ENCODE measurements at places on chromosomes 2 and 18.
A peak's percentile ranks its signal among the peaks of the same experiment; 100 is the strongest.

GRCh38 chr2:160498137-160498536 lies 4.5 kb upstream of the RBMS1 start:
- no peak for DNase-seq

GRCh38 chr2:191910518-191910917 lies 63.6 kb upstream of the CAVIN2 start:
- DNase-seq, result no peak

DNA sequence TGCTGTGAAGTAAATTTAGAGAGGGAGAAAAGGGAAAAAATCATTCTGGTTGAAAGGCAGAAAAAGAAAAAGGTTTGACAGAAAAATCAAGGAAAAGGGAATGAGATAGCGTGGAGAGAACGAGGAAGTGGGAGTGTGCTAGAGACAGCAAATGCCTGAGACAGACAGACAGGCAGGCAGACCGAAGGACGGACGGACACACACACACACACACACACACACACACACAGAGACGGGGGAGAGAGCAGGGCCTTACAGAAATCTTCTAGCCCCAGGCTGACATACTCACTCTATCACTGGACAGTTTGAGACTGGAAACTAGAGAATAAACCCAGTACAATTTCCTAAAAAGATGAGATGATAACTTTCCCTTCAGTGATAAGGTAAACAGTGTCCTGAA lies 238.4 kb downstream of the ZNF521 start:
- no peak for DNase-seq

GRCh38 chr2:233354500-233354924 lies 218 bp downstream of the DGKD start:
- DNase-seq, result no peak

DNA sequence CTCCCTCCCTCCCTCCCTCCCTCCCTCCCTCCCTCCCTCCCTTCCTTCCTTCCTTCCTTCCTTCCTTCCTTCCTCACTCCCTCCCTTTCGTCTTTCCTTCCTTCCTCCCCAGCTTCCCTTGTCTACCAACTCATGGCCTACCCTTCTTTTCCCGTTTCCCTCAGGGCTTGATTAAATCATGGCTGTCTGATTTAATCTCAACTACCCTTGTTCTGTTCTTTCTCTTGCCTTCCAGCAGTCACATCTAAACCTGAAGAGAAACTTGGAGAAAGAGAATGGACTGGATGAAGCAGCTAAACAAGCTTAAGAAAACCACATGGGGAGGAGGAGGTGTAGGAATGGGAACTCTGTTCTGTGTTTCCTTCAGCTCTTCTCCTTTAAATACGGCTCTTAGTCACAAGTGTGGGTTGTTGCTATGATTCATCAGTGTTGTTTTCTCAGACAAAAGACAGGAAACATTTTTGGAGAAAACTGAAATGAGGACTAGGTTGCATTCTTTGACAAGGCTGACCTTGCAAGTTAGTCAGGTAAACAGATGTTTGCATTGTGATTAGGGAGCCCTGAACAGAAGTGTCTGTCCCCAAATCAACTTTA lies 177.9 kb downstream of the LRRTM1 start:
- no peak for DNase-seq

- DNase-seq, result no peak
These were observed 40.3 kb upstream of the AFF3 start for GRCh38 chr2:100182494-100183361.

GRCh38 chr2:180554330-180554729 lies 426.1 kb upstream of the UBE2E3 start:
- no peak for DNase-seq

DNA sequence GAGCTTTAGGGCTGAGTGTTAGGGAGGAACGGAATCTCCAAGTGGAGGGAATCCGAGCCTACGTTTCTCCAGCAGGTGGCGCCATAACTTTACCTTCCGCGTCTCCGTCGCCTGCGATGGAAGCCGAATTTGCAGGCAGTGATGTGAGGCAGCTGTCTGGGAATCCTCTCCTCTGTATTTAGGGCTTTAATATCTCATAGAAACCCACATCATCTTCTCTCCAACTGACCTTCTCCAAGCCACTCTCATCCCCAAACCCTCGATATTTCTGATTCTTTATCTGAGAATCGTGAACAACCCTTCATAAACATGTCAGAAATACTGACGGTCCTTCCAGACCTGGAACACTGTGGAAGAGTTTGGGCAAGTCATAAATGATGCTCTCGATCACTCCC lies 27.5 kb downstream of the SIX2 start:
- no peak for DNase-seq

DNA sequence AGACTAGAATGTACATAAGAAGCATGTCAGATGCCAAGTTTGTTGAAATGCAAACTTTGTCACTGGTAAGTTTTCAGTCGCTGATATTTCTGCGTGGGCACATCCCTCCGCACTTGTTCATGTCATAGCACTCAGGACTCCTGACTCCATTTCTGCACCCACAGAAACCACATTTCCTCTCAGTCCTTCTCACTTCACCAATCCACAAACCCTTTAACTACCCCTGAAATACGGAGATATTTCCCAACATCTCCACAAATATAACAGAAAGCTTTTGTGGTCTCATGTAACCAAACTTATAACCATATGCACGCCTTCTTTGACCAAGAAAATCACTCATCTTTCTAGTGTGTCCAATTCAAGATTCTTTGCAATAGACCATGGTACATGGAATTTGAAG lies 276.9 kb upstream of the ERBB4 start:
- no peak for DNase-seq

GRCh38 chr2:172381275-172382027 lies 45.9 kb upstream of the ITGA6 start:
- no peak for DNase-seq

DNA sequence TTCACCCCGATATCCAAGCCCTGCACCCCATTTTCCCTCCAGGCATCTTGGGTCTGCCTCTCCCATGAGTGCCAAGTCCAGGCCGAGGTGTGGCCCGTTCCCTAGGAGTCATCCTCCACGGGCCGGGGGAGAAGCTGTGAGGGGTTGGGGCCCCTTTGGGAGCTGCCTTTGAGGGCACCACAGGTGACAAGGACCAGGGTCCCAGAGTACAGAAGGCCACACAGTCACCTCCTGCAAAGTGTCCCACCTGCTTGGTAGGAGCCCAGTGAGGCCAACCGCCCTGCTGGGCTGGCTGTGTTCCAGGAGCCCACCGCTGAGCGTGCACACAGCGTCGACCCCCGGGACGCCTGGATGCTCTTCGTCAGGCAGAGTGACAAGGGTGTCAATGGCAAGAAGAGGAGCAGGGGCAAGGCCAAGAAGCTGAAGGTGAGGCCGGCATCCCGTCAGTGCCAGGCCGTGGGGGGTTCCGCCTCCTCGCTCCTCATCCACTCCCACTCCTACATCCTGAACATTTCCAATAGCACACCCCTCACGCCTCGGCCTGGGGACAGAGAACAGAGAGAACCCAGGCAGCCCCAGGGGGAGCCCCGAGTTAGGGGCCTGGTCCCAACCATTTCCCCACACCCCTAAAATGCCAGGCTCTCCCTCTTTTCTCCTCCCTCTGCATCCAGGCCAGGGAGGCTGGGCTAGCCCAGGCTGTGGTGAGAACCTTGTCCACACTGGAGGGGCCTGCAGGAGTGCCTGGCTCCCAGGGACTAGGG lies 2.7 kb downstream of the ERFE start:
- no peak for DNase-seq

DNA sequence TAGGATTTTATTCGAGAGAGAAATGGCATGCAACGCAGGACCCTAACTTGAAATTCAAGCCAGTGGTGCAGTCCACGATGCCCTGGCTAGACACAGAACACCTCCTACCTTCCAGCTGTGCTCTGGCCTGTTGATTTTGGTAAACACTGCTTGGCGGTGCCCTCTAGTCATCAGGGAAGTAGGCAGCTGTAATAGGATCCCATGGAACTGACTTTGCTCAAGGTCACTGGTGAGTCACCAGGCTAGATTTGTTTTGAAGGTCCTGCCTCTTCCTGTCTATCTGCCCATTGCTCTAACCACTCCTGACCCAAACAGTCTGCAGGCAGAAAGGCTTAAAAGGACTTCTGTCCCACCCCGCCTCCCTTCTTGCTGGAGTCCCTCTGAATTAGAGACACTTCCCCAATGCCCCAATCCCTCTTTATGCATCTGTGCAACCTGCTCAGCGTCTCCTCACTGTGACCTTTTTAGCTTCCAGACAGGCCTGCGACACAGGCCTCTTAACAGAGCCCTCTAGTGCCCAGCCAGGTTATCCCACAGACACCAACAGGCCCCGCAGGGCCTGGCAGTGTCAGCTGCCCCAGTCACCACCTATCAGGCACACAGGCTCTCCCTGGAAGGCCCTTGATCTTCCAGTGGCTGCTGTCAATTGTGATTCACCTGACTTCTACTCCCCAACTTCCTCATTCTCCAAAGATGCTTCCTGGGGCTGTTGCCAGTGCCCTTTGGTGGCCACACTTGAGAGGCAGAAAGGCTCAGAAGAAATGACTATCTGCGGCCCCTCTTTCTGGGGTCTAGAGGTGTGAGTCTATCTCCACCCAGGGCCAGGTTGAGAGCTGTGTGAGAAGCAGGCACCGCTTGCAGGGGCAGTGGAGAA lies 5.2 kb downstream of the TMEM127 start:
- no peak for DNase-seq

- no peak for DNase-seq
These were observed 60.4 kb downstream of the BIN1 start for GRCh38 chr2:127046579-127046978.

DNA sequence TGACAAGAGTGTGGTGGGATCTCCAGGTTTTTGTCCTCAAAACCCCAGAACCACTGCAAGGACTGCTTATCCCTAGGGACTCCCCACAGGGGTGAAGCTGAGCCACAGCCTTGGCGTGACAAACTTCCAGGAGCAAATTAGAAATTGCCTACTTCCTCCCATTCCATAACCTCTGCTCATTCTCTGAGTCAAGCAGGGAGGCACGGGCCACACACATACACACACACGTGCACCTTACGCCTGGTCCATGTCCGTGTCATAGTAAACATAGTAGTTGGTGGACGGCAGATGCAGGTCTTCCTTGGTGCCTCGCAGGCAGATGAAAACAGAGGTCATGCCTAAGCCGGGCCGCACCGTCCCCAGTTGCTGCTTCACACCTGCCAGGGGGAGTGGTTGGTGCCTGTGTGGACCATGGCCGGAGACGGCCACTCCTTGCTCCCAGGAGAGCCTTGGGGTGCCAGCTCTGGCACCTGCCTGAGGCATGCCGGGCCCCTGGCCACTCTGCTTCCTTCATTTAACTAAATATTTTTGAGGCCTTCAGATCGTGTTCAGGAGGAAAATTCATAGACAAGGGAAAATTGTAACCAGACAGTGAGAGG lies 9.9 kb downstream of the RETSAT start:
- no peak for DNase-seq

DNA sequence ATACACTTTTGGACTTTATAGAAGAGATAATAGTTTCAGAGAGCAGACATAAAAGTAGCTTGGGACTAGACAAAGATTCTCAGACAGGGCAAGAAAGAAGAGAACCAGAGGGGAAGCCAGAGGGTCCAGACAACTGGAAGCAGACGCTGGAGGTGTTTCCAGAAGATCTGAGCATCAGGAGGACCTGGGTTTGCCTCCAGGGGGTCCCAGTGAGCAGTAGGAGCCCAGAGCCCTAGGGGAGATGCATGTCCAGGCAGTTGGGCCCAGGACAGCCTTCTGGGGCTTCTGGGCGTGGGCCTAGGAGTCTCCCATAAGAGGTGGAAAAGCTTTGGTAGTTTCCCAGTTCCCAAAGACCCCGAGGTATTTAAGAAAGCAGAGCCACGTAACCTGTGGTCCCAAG lies 251.2 kb upstream of the ID2 start:
- DNase-seq, result no peak

GRCh38 chr2:131588152-131588873 lies 60.6 kb downstream of the CCDC74A start:
- DNase-seq, result no peak

- no peak for DNase-seq
These were observed at the start of gene SPATS2L for GRCh38 chr2:200306196-200306930. TSS of gene SPATS2L (plus strand) at chr2:200306693. CDS start at chr2:200389245, 82,552 bp downstream.

- DNase-seq, result no peak
These were observed 10.2 kb downstream of the NEDD4L start for GRCh38 chr18:58054041-58054781.

GRCh38 chr2:66428986-66429612 lies 5.8 kb upstream of the MEIS1 start:
- DNase-seq, result peak; percentile 65

GRCh38 chr18:69898241-69898861 lies 49.3 kb downstream of the CD226 start:
- no peak for DNase-seq

All from NCI-H187 treated with DMSO at 0.1 percent for 48 hours (cell line).